ENCODE measurements at places on chromosomes 7 and 10.

DNA sequence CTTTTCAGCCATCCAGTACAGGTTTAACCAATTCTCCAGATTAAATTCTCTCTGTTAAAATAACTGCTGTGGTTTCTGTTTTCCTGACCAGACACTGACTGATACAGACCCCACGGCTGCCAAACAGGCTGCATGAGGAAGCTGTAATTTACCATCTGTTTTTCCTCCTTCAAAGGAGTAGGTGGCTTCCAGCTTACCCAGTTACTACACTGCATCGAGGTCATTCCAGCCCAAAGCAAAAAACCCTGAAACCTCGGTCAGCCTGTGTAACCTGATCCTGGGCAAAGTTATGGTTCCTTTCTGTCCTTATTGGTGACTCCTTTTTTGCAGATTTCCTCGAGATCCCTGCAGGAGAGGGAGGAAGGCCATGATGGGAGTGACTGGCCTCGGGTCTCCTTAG lies 27.9 kb upstream of the LOXL4 start:
- DNase-seq: peak; percentile 8

- no peak for DNase-seq
Observed at GRCh38 chr10:71158902-71159301, 53.5 kb upstream of the UNC5B start.

DNA sequence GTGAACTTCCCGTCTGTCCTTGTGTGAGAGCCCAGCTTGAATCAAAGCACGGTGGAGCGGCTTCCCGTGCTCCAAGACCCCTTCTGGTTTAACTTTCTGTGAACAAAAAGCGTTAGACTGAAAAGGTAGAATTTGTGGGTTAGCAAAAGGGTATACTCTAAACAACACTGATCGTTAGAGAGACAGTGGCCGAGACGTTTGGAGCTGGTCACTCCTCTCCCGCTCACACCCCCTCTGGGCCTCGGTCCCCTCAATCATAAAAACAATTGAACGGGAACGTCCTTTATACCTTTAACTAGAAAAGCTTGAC lies 502 bp downstream of the PRKRIP1 start:
- no peak for DNase-seq

DNA sequence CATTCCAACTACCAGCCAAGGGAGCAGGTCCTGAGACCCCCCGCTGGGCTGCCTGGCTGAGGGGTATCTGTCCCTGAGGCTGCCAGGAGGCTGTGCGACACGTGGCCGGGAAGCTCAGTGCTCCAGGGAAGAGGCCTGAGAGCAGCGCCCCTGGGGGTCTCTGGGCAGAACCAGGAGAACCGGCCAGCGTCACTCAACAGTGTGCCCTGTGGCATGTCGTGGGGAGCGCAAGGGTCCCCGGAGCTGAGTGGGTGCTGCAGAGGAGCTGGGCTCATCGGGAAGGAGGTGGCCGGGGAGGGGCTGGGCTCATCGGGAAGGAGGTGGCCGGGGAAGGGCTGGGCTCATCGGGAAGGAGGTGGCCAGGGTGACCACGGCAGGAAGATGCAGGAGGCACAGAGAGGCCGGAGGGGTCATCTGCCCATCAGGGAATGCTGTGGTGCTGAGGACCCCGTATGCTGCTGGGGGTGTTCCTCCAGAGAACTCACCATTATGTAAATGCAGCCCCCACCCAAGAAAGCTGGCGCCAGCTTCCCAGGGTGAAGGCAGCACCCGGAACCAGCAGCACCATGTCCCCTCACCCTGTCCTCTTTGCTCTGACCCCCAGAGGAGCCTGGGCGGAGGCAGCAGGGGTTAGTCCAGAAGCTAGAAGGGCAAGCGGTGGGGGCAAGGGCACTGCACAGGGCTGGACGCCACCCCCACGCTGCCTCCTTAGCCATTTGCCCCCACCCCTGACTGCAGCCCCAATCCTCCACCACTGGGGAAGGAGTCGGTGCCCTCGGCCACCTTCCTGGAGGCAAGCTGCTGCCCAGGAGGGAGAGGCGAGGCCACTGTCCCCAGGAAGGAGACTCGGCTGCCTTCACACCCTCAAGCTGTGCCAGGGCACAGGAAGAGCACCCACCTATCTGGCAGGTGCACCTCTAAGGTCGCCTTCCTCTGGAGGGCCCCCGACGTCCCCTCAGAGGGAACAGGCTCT lies 33.3 kb downstream of the CALML3 start:
- no peak for DNase-seq

DNA sequence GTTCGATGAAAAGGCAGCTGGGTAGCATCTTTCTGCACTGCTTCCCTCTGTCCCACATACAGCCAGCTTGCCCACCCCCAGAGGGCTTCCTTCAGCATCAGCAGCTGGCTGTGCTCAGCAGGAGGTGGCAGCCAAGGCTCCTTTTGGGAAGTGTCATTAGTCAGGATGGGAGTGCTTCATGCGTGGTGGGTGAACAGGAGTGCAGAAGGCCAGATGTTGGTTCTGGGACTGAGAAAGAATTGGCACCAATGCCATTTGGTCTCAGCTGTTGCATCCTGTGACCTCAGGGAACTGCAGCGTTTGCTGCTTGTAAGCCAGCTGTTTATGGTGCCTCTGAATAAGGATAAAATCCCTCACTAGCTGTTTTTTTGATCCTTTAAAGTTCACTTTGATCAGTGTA lies 131.1 kb upstream of the SORCS3 start:
- no peak for DNase-seq

DNA sequence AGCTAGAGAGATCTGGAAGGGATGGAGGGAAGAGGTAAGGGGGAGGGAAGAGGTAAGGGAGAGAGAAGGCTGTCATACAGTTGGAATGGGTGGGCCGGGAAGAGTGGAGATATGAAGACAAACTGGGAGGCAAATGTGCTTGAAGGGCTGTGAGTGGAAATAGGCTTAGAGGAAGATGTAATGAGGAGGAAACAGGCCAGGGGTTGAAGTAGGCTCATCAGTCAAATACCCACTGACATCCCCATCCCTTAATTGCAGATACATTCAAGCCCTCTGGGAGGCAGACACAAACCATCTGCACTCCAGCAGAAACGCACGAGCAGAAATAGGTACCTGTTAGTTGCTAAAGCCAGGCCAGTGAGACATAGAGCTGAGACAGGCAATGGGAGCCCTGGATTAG lies 2.1 kb downstream of the SYNPO2L start:
- DNase-seq: peak; percentile 37

DNA sequence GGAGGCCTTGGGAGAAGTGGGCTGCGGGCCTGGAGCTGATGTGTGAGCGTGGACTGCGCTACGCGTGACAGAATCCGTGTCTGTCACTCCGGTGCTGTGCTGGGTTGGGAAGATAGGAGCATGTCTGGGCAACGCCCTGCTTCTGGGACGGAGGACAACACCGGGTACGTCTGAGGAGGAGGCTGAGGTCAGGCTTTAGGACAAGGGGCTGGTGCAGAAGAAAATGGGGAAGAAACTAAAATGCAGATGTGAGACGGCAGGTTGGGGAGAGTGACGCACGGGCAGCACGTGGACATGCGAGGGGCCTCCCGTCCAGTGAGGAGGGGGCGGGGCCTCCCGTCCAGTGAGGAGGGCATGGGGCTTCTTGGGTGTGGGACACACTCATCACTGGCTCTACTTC lies 207.4 kb downstream of the DNAJB6 start:
- DNase-seq: no peak

GRCh38 chr7:147478796-147479195 lies 1111.8 kb upstream of the C7orf33 start:
- no peak for DNase-seq

DNA sequence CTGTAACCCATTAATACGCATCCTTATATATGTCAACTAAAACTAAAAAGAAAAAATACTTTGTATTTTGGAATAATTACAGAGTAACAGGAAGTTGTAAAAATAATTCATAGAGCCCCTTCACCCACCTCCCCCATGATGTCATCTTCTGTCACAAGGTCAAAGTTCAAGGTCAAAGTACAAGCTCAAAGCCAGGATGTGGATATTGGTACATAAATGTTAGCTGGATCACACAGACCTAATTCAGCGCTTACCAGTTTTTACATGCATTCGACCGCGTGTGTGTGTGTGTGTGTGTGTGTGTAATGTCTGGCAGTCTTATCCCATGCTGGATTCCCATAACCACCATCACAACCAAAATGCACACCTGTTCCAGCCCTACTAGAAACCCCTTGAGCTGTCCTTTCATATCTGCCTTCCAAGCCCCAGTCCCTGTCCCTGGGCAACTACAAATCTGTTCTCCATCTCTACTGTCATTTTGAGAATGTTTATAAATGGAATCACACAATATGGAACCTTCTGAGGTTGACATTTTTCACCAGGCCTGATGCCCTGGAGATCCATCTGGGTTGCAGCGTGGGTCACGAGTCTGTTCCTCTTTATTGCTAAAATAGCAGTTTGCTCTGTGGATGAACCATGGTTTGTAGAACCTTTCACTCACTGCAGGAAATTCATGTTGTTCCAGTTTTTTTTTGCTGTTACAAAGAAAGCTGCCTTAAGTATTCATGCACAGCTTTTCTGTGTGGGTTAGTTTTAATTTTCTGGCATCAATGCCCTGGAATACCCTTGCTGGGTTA lies 153.6 kb upstream of the PITRM1 start:
- no peak for DNase-seq

GRCh38 chr7:137909042-137909441 lies 62.3 kb upstream of the DGKI start:
- no peak for DNase-seq

GRCh38 chr10:128058106-128058749 lies 68.0 kb downstream of the MKI67 start:
- DNase-seq: no peak

DNA sequence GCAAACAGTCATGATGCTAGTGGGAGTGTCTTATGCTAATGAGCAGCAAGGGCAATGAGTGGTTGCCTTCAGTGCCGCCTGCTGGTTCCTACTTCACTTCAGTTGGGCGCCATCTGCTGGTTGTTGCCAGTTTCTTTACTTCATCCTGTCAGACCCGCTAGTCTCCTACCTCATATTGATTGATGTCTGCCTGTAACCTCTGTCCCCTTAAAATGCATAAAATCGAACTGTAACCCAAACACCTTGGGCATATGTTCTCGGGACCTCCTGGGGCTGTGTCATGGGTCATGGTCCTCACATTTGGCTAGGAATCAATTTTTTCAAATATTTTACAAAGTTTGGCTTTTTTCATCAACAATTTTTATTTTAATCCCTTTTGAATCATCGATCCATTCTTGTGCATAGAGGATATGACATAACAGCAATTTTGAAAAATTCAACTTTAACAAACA lies 62.8 kb upstream of the C7orf33 start:
- DNase-seq: peak; percentile 82
